ENCODE measurements at places on chromosomes 5 and 9.

- no peak for DNase-seq
Measured at GRCh38 chr9:13450723-13451122, 171.2 kb upstream of the MPDZ start.

- peak; percentile 47 for DNase-seq
Measured at GRCh38 chr9:20620650-20621470, 1.4 kb downstream of the MLLT3 start.

DNA sequence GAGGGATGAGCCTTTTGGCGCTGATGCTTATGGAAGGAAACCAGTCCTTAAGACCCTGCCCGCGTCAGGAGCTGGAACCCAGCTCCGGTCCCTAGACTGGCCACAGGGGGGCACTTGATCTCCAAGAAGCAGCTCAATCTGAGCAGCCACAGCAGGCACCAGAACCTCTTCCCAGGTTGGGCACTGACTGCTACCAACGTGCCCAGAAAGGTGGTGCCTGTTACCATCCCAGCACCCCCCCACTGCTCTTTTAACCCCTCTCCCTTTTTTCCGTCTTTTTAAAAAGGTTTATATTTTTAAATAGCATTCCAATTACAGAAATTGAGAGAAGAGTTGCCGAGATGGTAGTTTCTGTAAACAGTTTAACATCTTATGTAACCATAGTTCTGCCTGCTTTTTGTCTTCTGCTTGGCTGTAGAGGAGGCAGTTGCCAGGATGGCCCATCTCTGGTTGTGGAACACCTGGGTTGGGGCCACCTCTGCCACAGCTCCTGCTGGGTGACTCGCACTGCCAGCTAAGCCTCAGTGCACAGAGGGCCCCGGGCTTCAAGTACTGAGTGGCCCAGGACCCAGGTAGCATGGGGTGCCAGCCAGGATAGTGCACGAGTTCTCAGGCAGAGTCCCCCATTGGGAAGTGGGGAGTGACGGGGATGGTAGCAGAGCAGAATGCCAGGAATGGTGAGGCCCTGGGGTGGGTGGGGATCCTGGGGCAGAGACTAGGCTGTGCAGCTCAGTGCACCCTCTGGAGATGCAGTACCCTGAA lies 62.8 kb downstream of the PFDN1 start:
- DNase-seq, result peak; percentile 72

DNA sequence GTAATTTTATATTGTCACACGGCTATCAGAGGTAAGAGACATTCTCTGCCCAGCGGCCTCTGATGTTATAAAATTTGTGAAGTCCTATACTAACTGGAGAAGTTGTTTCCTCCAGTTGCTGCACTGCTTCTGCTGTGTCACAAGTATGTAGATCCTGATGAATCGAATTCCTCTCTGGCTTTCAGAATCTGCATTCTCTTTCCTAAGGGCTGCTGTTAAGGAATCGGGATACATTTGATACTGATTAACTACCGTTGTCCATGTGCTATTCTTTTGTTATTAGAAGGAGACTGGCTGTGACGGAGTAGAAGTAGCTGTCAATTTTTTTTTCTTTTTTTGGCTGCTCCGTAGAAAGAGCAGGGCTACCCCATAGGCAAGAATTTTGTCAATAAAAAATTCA lies 81.7 kb upstream of the LRRC70 start:
- no peak for DNase-seq

GRCh38 chr5:151772029-151772845 lies 483 bp downstream of the G3BP1 start:
- peak; percentile 76 for DNase-seq

DNA sequence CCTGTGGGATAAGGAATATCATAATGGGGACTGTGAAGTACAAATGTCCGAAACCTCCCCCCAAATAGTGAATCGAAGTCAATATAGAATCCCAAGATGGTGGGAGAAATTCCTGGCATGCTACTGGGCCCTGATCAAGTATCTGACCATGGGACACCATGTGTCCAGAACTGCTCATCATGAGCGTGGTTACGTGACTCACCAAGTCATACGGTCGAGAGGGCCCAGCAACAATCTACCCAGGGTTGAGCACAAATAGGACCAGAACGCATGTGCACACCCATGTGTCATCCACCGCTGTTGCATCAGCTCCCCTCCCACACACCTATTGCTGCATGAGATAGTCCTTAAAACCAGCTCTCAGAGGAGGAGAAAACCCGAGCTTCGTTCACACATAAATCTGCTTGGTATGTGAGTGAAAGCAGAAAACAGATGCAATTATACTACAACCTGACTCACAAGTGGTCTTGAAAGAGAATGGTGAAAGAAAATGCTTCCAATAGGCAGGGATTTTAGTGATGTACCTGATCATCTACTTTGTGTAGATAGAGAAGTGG lies 353.2 kb downstream of the CWC27 start:
- DNase-seq, result peak; percentile 39
